Stomach (tissue), 19 donors: ENCODE measurements at places on chromosomes 4 and X. TPM values are rescaled to one million over a fixed set of nuclear protein-coding genes. Genes with fewer than 3 reads are reported as not detected.
A peak's percentile ranks its signal among the peaks of the same experiment; 100 is the strongest.

The GPC3 gene
- 137 TPM for total RNA-seq

DNA sequence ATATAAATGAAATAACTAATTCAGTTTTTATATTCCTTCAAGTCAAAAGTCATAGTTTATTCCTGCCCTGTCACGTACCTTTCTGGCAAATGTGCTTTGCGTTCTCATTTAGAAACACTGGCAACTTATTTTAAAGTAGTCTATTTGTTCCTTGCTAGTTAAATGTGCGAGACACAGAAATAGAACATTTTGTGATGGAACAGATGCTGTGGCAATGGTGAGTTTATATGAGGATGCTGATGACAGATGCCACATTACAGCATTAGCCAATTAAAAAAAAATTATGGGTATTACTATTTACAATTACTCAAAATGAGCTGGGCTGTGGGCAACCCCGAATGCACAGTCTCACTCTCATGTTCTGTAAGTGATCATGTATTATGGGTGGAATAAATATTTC lies 26.1 kb upstream of the EPHA5 start:
- no peak for DNase-seq

The NDUFA1 gene
- 70.7 TPM for total RNA-seq

DNA sequence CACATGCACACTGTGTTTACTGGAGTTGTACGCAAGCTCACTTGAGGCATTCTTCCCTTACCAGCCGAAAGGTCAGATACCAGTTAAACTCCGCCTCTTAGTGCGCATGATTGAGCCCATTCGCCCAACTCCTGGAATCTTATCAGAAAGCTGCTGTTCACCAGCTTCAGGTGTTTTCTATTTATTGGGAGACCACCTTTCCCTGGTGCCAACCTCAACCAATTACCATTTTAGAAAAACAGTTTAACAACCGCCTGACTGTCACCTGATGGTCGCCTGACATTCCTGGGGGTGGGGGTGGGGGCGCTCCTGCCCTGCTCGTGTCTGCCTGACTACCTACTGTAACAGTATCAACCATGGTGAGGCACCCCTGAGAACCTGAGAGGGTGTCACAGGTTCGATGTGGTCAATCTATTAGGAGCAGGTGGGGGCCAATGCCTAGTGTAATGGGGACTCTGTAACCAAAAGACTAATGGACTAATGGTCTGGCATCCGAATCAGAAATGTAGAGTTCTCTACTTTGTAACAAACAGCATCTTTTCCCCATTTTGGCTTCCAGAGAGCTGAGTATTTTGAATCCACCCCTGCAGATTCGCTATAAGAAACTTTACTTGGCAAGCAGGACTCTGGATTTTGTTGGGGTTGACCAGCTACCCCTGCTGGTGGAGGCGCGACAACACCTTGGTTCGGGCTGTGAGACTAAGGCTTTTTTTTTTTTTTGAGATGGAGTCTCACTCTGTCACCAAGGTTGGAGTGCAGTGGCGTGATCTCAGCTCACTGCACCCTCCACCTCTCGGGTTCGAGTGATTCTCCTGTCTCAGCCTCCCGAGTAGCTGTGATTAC lies 58.2 kb upstream of the ZNF157 start:
- peak; percentile 86 for DNase-seq

The DRD5 gene
- total RNA-seq: not detected

The ABLIM2 gene
- total RNA-seq: 9.4 TPM

The TEX13C gene
- total RNA-seq: not detected

DNA sequence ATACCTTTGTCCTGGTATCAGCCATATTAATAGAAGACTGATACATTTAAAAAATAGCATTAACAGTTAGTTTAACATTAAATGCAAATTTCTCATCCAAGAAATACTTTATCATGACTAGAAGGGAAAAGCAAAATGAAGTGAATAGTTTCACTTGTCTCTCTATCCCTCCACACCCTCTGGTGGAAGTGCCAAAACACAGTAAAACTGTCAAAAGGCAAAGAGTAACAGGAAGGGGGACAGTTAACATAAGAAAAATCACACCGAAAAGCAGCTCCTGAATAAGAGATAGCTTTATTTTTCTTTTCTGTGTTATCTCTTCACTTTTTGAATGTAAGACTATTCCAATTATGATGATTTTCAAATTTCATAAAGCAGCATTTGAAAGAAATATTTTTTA lies 187.2 kb downstream of the FBXW7 start:
- peak; percentile 43 for DNase-seq

DNA sequence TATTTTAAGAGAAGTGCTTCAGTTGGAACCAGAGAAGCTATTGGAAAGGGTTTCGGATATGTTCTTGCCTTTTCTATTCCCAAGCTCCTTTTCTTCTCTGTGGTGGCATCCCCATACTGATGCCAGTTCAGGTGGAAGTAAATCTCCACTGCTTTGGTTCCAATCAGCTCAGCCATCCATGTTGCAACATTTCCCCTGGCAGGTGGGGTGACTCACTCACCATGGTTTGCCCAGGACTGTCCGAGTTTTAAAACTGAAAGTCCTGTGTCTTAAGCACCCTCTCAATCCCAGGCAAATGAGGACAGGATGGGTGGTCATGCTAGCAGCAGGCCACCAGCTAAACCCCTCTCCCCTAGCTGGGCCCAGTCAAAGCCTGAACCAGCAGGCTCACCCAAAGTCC lies 15.1 kb downstream of the RAI2 start:
- no peak for DNase-seq

The DHX15 gene
- total RNA-seq: 106 TPM

- DNase-seq: no peak
These were observed 55.9 kb upstream of the USP9X start for GRCh38 chrX:41029332-41029731.

DNA sequence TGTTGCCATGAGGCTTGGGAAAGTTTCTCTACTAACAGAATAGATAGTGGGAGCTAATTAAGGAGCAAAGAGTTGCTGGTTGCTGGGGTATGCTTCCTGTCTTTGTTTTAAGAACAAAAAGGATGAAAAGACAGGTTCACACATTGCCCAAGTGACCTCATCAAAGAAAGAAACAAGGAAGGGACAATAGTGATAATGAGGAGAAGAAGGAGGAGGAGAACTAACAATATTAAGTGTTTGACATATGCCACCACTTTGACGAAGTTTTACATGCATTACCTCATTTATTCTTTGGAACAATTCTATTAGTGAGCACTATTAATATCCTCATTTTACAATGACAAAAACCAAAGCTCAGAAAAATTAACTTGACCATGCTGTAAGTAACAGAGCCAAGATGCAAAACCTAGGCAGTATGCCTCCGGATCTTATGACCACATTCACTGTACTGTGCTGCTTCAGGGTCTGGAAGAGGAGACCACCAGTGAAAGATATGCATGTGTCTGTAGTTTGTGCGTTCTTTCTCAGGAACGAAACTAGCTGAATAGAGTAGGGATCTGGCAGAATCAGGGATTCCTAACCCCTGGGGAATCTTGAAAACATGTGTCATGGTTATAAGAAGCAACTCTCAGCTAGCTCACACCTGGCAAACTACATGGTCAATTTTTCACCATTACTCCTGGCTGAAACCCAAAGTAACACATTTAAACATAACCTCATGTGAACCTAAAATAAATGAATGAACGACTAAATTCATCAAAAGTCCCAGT lies 83.8 kb downstream of the MOSPD2 start:
- no peak for DNase-seq

DNA sequence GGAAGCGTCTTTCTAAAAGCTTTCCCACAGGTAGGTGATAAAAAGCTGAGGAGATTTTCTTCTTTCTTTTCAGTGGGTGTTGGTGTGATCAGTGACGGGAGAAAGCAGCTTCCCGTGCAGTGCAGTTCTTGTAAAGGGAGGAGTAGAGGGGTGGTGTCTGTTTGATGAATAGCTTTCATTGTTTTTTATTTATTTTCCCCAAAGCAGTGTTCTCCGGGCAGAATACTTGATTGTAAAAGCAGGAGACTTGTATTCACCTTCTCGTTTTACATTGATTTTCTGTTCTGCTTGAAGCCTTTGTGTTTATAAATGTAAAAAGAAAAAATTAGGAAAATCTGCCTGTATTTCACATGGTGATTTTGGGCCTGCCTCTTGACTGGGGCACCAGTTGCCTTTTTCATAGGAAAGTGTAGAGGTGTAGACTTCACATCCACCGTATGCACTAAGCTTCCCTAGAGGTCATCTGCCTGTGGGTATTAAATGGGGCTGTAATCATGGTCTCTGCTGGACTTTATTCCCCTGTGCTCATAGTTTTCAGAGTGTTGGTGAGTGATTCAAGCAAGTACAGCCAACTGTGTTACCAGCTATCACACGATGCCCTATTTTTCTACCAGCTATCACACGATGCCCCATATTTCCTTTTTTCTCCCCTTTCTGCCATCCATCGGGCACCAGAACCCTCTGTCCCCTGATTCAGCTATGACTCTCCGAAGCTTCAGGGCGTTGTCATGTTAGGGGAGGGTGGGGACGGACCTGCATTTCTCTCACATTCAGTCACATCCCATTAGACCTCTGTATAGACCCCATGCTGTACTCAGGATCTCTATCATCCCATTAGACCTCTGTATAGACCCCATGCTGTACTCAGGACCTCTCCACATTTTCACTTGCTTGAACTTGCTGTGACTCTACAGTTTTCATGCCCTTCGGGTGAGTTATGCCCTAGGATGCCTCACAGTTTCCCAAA lies 526.5 kb downstream of the TRIML1 start:
- DNase-seq: no peak

The ZDHHC15 gene
- not detected for total RNA-seq

The LIMCH1 gene
- total RNA-seq: 37.1 TPM

DNA sequence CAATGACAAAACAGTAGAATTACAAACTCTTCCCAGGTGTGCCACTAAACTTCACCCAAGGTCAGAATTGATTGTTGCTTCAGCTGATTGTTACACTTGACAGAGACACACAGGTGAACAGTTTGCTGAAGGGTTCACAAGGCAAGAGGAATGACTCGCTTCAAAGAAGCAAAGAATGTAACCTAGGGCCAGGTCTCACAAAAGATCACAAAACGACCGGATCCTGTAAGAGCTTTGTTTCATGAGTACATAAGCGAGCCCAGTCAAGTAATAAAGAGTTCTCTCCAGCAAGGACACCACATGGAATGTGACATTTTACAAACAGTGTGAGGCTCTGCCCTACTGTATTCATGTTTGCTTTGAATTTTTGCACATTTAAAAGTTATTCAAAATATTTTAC lies 9.1 kb downstream of the LNX1 start:
- DNase-seq: no peak

- no peak for DNase-seq
These were observed 352.5 kb downstream of the GPM6A start for GRCh38 chr4:175459571-175459970.

The ARHGAP10 gene
- total RNA-seq: 117 TPM

The MAGEE1 gene
- total RNA-seq: not detected

The ASB9 gene
- 5.5 TPM for total RNA-seq

The MID1 gene
- total RNA-seq: 12.5 TPM

DNA sequence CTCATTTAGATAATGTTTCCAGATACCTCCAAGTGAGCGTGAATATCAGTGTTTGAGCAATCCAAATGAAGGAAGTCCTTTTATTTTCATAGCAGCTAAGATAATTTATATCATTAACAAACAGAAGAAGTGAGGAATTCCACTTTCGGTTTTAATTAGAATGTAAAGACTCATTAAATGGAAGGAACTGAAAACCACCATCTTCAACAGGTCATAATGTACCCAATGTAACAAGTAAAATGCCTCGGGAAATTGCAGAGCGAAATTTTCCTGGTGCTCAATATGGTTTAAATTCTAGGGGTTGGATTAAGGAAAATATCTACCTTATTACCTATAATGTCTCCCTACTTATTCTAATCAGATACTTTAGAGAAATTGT lies 33.9 kb upstream of the SLC9A7 start:
- no peak for DNase-seq

The TMSB15A gene
- total RNA-seq: not detected

The HDAC8 gene
- total RNA-seq: 13.0 TPM

DNA sequence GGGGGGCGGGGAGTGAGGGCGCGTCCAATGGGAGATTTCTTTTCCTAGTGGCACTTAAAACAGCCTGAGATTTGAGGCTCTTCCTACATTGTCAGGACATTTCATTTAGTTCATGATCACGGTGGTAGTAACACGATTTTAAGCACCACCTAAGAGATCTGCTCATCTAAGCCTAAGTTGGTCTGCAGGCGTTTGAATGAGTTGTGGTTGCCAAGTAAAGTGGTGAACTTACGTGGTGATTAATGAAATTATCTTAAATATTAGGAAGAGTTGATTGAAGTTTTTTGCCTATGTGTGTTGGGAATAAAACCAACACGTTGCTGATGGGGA lies 1.1 kb downstream of the HTT start:
- DNase-seq: no peak
